Activated CD4-positive, alpha-beta T cell treated with anti-CD3 and anti-CD28 coated beads, Interleukin-2, amount 10 ng/mL, durations not matched to agents 24 days and 14 days (primary cell): ENCODE measurements at places on chromosomes 7 and 10.

DNA sequence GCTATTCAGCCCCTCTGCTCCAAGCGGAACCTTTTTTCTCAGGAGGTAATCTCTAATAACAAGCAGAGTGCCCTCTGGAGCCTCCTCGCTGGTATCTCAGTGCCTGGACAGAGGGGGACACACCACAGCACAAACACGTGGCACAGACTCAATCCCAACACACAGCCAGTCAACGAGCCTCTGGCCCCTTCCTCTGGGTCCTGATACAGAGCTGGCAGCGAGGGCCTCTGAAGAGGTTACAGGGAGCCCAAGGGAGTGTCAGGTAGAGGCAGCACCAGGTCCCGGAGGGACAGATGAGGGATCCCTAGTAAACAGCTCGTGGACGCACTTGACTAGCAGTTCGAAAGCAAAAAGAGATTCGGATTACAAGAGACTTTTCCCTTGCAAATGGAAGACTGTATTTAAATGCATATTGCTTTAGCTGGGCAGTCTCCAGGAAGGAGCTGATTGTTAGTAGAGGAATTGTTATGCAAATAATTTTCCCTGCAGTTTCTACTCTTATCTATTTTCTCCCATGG lies 14.1 kb downstream of the CXCL12 start:
- no peak for DNase-seq

DNA sequence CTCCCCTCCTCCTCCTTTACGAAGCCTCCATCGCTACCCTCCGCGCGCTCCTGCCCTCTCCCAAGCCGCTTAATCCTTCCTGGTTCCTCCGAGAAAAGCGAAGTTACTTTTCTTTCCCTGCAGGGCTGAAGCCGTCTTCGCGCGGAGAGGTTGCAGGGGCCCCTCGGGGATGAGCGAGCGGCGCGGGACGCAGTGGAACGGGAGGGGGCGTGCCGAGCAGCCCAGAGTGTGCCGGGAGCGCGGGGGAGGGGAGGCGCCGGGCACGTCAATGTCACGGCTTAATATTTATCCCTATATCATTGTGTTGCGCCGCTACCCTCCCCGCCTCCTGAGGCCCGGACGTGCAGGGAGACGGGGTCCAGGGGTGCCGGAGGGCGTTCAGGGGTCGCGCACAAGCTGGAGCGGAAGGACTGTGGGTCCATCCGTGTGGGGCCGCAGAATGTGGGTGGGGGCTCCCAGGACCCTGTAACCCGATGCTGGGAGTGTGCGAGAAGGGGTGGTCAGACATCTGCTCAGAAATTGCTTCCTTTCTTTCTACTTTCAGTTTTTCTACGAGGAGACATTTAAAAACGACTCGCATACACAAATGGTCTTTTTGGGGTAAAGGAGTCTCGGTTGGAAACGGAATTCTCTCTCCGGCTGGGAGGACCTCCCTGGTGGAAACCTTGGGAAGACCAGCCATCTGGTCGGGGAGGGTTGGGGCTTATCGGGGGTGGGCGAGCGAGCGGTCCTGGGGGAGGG lies 2.4 kb downstream of the CDK6 start:
- peak; percentile 94 for DNase-seq

GRCh38 chr10:17673471-17674061 lies 29.6 kb downstream of the STAM start:
- no peak for DNase-seq

DNA sequence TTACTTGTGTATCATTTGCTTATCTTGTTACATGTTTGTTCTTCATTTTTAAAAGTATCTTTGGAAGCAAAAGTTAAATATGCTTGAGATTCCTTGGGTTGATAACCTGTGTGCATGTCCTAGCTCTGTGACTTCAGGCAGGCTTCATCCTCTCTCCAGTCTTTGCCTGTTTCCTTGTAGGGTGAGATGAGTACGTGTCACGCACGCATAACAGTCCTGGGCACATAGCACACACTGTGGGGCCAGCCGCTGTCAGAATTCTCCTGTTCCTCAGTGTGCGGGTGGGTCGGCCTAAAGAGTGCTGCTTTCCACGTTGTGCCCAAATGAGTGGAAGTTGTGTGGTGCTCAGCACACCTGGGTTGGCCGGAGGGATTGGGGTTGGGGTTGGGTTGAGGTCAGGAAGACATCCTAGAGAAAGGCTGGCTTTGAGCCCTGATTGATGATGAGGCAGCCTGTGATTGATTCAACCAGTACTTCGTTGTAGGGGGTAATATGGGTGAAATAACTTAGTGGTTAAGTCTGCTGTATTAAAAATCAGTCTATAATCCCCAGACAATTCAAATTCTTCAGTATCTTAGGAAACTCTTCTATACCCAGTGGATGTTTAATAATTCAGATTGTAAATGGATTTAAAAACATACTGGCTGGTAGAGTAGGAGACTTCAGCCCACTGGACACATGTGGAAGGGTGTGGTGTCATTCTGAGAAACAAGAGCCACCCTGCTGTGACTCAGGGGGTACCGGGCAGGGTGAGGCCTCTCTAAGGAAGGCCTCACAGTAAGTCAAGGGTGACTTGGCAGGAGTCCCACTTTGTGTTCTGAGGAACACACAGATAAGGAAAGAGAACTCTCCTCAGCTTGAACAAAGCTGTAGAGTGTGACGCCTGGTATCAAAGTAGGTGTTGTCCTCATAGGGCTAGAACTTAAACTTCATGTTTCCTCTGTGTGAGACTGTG lies 54.8 kb downstream of the DAGLB start:
- DNase-seq: no peak

GRCh38 chr7:21829731-21830130 lies 116.0 kb downstream of the CDCA7L start:
- DNase-seq: no peak

GRCh38 chr10:5524641-5525560 lies at the start of gene CALML3:
TSS of gene CALML3 (plus strand) at chr10:5524961. CDS start at chr10:5525086, 125 bp downstream.
- DNase-seq: no peak

DNA sequence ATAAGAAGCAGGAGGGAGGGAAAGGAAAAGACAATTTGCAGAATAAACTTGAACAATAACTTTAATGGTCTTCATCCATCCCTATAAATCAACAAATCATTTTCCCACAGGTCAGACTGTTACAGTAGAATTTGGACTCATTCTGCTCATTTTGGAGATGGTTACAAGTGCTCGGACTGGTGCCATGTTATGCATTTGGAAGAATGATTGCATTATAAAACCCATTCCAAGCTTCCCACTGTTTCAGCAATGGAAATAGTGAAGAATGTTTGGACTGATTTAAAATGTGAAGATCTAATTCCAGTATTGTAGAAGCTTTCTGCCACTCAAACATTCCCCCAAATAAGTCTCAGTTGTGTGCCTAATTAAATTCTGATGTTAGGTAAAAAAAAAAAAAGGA lies 99.7 kb upstream of the ZEB1 start:
- no peak for DNase-seq

DNA sequence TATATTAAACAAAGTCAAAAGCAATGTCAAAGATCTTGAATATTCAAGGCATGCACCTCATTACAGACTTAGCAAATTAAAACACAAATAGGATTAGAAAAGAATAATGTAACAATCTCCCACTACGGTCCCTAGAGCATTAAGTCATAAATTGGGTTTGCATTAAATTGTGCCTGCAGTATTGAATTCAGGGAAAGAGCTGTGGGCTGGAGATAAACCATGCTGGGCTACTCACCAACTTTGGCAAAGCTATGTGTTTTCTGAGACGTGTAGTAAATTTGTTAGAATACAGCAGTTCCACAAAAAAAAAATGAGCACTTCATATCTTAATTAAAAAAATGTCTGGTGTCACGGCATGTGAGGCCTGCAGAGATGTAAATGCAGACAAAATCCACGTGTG lies 241.6 kb downstream of the SNX10 start:
- no peak for DNase-seq

DNA sequence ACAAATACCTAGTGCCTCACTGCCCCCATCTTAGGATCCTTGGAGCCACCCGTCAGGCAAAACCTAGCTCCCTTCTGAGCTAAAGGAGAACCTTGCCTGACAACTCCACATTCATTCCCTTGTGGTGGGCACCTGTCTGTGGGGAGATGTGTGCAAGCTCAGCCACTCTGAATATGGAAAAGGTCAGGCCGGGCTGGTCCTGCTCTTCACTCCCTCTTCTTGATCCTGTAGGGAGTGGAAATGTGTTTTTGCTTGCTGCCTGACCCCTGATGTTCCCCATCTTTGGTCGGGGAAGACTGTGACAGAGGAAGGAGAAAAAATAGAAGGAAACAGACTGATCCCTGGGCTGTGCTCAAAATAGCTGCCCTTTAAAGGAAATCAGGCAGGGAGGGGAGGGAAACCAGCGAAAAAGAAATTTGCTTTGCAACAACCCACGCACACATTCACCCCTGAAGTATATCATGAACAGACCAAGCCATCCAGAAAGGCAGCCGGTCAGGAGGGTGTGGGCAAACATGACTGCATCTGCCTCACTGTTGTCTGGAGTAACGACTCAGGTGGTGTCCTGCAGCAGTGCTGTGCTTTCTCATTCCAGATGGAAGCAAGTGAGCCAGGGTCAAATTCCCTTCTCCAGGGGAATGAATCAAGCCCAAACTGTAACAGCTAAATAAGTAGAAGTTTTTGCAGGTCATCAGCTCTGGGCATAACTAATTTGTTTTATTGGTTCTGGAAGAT lies 74.0 kb downstream of the SCRN1 start:
- no peak for DNase-seq

DNA sequence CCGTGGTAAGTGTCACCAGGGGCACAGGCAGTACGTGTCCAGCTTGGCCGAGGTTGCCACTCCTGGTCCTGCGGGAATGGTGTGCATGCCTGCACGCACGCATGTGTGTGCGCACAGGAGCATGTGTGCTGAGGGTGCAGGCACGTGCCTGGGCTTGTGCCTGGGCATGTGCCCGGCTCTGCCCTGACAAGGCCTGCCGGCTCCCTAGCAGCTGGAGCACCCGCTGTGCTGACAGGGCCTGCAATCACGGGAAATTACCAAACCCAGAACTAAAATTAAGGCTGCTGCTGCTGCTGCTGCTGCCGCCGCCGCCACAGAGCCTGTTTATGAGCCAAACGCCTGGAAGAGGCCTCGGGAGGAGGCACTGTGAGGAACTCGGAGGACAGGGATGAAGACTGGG lies 28.7 kb downstream of the GHRHR start:
- no peak for DNase-seq

DNA sequence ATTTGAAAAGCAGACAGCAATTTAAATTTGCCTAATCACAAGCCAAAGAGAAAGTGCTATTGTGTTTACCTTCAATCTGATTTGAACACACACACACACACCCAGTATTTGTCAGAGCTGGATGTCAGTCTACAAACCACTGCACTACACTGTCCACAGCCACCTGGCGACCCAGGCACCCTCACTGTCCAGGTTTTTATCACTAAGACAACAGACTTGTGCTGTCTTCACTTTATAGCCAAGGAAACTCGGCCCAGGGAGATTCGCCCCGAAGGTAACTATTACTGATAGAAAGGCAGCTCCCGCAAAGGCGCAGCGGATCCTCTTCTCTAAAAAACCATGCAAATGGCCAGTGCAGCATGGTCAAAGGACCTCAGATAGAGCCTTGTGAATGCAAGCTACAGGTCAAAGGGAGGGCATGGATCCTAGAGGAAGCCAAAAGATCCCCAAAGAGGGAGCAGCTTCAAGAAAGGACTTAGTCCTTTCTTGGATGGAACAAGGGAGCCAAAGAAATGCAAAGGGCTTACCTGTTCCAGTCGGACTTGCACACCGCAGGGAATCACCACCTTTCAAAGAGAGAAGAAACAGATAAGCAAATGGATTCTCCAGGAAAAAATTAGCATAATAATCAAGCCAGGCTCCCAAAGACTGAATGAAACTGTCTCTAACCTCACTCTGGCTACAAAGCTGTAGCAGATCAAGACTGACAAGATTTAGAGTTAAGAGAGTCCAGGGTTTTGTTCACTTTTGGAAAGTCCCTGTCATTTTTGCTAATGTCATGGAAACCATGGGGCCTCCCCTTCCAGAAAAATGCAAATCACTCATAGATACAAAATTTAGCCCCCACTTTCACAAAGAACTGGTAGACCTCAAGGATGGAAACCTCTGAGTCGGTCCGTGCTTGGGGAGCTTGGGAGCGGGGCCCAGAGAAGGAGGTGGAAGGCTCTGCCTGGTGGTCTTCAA lies 101.1 kb downstream of the TNS3 start:
- DNase-seq: no peak

- DNase-seq: no peak
These were observed 66.9 kb downstream of the CFAP46 start for GRCh38 chr10:132875435-132875834.

DNA sequence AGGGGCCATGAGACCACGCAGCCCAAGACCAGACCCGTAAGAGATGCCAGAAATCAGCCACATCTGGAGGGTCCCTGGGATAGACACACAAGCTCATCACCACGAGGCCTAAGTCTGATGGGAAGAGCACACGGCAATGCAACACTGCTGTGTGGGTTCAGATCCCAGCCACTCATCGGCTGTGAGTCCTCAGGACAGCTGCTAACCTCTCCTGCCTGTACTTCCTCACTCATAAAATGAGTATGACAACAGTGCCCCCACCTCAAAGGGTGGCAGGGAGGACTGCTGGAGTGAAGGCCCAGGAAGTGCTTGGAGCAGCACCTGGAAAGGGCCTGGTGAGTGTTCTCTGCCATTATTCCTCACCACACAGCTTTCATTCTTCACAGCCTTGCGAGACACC lies 60.9 kb downstream of the MAD1L1 start:
- DNase-seq: no peak

GRCh38 chr10:35276889-35277288 lies 59.4 kb upstream of the CCNY start:
- DNase-seq: no peak

GRCh38 chr10:88971221-88972061 lies 18.9 kb upstream of the ACTA2 start:
- no peak for DNase-seq

DNA sequence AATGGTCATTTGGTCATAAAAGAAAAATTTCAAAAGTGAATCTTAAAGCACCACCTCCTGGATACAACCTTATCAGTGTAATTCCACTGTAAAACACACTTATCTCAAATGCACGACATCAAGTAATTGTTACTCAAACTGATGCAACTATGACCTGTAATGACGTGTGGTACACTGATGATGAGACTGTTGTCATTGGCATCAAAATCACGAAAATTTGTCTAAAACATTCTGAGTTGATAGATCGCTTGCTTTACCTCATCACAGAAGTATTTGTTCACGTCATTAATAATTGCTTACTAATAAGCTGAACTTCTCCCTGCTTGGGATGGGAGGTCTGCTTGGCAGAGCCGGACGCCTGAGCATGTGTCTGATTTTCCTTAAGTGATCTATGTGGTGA lies 221.8 kb upstream of the KLF6 start:
- DNase-seq: no peak

- peak; percentile 71 for DNase-seq
These were observed 6.6 kb upstream of the TPK1 start for GRCh38 chr7:144842377-144842851.

- peak; percentile 55 for DNase-seq
These were observed 6.0 kb downstream of the SKIDA1 start for GRCh38 chr10:21519397-21519933.

GRCh38 chr7:45363669-45364068 lies 206.1 kb downstream of the RAMP3 start:
- no peak for DNase-seq

GRCh38 chr7:94635687-94636086 lies 20.2 kb downstream of the SGCE start:
- no peak for DNase-seq
